Tibial nerve (tissue), 4 donors: ENCODE measurements at places on chromosomes 6 and 20. TPM values are rescaled to one million over a fixed set of nuclear protein-coding genes. Genes with fewer than 3 reads are reported as not detected.

LAMA2 gene
- total RNA-seq: 244 TPM

SLC22A23 gene
- 8.0 TPM for total RNA-seq

DNA sequence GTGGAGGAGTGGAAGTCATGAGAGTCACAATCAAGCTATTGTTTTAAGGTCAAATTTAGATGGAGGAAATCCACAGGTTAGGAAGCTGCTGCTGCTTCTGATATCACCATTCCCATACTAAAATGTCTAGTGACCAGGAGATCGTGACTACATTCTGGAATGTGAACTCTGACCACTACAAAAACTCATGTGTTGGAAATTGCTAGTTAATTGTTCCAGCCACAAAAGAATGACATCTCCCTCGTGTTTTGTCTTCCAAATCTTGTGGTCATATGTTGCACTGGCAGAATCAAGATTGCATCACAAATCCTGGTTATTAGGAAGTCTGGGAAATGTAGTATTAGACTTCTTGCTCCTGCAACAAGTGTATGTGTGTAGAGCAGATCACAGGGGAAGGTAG lies 441.9 kb downstream of the CD109 start:
- H3K4me3 ChIP-seq: no peak overlapping the region
- H3K36me3 ChIP-seq: no peaks in the 10 kb centered on the region
- no peak overlapping the region for H3K27ac ChIP-seq
- no peaks in the 10 kb centered on the region for H3K27me3 ChIP-seq
- no peaks in the 10 kb centered on the region for H3K4me1 ChIP-seq

DNA sequence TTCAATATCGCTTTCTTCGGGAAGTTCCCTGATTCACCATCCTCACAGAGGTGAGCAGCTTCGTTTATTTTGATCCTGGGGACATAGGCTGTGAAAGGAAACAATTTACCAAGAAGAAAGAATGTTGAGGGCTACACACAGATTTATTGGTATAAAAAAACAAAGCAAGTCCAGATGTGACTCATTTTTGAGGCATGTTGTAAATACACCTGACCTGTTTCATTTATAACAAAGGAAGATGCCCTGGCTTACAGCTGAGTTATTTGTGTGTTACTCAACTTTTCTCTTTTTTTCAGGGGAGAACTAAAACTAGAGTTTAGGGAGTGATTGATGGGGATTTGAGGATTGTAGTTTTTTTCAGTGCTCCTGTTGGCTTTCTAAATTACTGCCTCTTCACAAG lies 489.5 kb downstream of the CBLN4 start:
- H3K27ac ChIP-seq: no peak overlapping the region
- H3K36me3 ChIP-seq: no peaks in the 10 kb centered on the region
- H3K4me1 ChIP-seq: no peaks in the 10 kb centered on the region
- H3K4me3 ChIP-seq: no peak overlapping the region
- H3K27me3 ChIP-seq: no peaks in the 10 kb centered on the region

- H3K27ac ChIP-seq: no peak overlapping the region
- H3K36me3 ChIP-seq: peaks cover 12% of the 10 kb centered on the region
- H3K4me3 ChIP-seq: no peak overlapping the region
- peaks cover 34% of the 10 kb centered on the region for H3K4me1 ChIP-seq
- H3K27me3 ChIP-seq: no peaks in the 10 kb centered on the region
Observed at GRCh38 chr6:2820415-2820814, 21.2 kb downstream of the SERPINB1 start.

BMP7 gene
- 14.2 TPM for total RNA-seq

PMEPA1 gene
- total RNA-seq: 21.0 TPM

DNA sequence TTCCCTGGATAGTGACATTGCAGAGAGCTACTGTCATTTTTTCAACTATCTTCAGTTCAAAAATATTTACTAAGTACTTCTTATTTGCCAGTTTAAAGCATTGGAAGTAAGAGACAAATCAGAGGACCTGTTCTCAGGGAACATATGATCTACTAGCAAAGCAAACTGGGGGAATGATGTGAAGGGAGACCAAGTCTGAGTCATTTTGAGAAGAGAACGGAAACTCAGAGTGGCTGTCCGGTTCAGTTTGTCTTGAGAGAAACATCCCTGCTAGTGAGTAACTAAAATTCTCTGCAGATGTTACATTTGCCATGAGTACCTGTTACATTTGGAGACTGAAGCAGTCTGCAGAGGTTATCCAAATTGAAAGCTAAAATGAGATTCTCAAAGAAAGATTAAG lies 118.3 kb downstream of the KCNQ5 start:
- no peaks in the 10 kb centered on the region for H3K36me3 ChIP-seq
- no peak for DNase-seq
- H3K27ac ChIP-seq: no peak overlapping the region
- H3K4me3 ChIP-seq: no peak overlapping the region
- H3K27me3 ChIP-seq: no peaks in the 10 kb centered on the region

MEI4 gene
- 0.21 TPM for total RNA-seq

GRCh38 chr6:116108836-116109235 lies 8.2 kb downstream of the NT5DC1 start:
- H3K36me3 ChIP-seq: no peaks in the 10 kb centered on the region
- H3K4me1 ChIP-seq: no peaks in the 10 kb centered on the region
- no peaks in the 10 kb centered on the region for H3K27me3 ChIP-seq
- H3K27ac ChIP-seq: no peak overlapping the region
- DNase-seq: no peak

CD40 gene
- 32.8 TPM for total RNA-seq

DNA sequence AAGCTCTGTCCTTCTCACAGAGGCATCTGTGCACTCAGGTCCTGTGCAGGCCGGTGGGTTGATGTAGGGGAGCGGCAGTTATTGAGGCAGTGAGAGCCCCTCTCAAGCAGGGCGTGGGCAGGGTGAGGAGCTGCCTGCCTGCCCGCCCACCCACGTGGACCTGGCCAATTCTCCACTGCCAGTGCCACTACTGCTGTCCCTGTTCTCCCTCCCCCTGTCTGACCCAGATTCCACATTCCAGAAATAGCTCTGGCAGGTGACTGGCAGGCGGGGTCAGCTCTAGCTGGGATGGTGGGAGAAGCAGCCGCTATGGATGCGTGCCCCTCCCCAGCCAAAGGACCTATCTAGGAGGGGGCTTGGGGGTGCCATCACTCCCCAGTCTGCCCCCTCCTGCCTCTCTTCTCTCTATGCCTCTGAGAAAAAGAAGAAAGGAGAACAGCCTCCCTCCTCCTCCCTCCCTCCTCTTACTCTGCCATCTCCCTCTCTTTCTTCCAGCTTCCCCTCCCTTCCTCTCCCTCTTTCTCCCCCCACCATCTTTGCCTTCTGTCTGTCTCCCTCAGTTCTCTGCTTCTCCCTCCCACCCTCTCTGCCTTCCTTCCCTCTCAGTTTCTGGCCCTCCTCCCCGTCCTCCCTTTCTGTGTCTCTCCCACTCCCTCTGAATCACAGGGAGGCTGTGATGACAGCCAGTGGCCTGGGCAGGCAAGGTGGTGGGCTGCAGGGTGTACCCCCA lies 86.5 kb upstream of the MYL9 start:
- peak overlapping the region; percentile 3 for H3K27ac ChIP-seq
- H3K36me3 ChIP-seq: no peaks in the 10 kb centered on the region
- H3K27me3 ChIP-seq: no peaks in the 10 kb centered on the region
- no peaks in the 10 kb centered on the region for H3K4me1 ChIP-seq
- no peak overlapping the region for H3K4me3 ChIP-seq
